A549 treated with GW870086 at 1 μM for 4 hours (cell line): ENCODE measurements at places on chromosomes 12 and 14. TPM values are rescaled to one million over a fixed set of nuclear protein-coding genes. Genes with fewer than 3 reads are reported as not detected.

The SLC38A4 gene
- 0.06 to 0.07 TPM (median 0.06 TPM) in 3 of 5 replicates, not detected in the others for total RNA-seq

The PLA2G1B gene
- total RNA-seq: not detected in 5 replicates

The LMNTD1 gene
- not detected in 5 replicates for total RNA-seq

The NFATC4 gene
- 0.06 to 0.47 TPM (median 0.31 TPM) in 3 of 5 replicates, not detected in the others for total RNA-seq

The HCAR1 gene
- total RNA-seq: 0.03 to 0.07 TPM (median 0.06 TPM) in 4 of 5 replicates, not detected in the other

The PARP2 gene
- total RNA-seq: 17.2 to 23.2 TPM (median 19.6 TPM) in 5 replicates

The SDSL gene
- total RNA-seq: 24.3 to 29.0 TPM (median 26.8 TPM) in 5 replicates

The TAS2R46 gene
- total RNA-seq: not detected in 5 replicates

The TMEM229B gene
- total RNA-seq: 0.09 to 0.50 TPM (median 0.21 TPM) in 5 replicates

The TOMM20L gene
- total RNA-seq: not detected in 5 replicates

The C12orf54 gene
- not detected in 5 replicates for total RNA-seq

The RNASE3 gene
- not detected in 5 replicates for total RNA-seq

The SLC15A5 gene
- not detected in 5 replicates for total RNA-seq

The PIWIL1 gene
- total RNA-seq: 0.27 TPM in 1 of 5 replicates, not detected in the others

The KMT2D gene
- 29.9 to 39.0 TPM (median 36.8 TPM) in 5 replicates for total RNA-seq

The TAS2R50 gene
- total RNA-seq: not detected in 5 replicates

The KRT72 gene
- total RNA-seq: not detected in 5 replicates

The NTF3 gene
- total RNA-seq: 0.09 TPM in 1 of 5 replicates, not detected in the others

The RHEBL1 gene
- 3.4 to 4.9 TPM (median 4.2 TPM) in 5 replicates for total RNA-seq

The EVL gene
- total RNA-seq: 22.6 to 28.7 TPM (median 27.0 TPM) in 5 replicates

The PTGDR gene
- not detected in 5 replicates for total RNA-seq

The LRP1-AS gene
- not detected in 5 replicates for total RNA-seq

The STON2 gene
- total RNA-seq: 0.81 to 1.2 TPM (median 1.1 TPM) in 5 replicates
